NCI-H460 (cell line): ENCODE measurements at places on chromosomes 2 and 18. TPM values are rescaled to one million over a fixed set of nuclear protein-coding genes. Genes with fewer than 3 reads are reported as not detected.

The PCARE gene
- total RNA-seq = not detected in 2 replicates

GRCh38 chr2:234164493-234165413 lies 114.3 kb downstream of the SPP2 start:
- no peak for DNase-seq

DNA sequence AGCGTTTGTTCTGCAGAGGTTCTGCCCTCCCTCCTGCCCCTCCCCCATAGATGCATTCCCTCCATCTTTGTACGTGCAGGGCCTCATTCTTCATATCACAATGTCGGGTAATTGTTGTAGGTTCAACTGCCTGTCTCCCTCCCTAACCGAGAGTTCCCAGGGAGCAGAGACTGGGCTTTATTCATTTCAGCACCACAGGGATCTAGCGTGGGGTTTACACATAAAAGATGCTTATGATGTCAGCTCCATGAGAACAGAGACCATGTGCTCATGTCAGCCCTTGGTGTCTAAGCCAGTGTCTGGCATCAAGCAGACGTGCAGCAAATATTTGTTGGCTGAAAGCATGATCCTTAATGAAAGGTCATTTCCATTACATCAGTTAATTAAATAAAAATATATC lies 298.9 kb upstream of the TRIB2 start:
- DNase-seq = no peak

The AGXT gene
- total RNA-seq = not detected in 2 replicates

The PKDCC gene
- 1.9 and 2.1 TPM in 2 replicates for total RNA-seq

DNA sequence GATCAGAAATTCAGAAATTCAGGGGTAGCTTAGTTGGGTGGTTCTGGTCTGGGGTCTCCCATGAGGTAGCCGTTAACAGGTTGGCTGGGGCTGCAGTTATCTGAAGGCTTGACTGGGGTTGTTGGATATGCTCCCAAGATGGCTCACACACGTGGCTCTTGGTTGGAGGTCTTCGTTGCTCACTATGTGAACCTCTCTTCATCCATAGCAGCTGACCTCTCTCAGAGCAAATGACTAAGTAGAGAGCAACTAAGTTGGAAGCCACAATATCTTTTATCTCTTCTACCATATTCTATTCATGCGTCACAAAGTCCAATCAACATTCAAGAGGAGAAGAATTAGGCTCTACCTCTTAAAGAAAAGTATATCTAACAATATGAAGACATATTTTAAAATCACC lies 38.7 kb upstream of the SERTAD2 start:
- no peak for DNase-seq

DNA sequence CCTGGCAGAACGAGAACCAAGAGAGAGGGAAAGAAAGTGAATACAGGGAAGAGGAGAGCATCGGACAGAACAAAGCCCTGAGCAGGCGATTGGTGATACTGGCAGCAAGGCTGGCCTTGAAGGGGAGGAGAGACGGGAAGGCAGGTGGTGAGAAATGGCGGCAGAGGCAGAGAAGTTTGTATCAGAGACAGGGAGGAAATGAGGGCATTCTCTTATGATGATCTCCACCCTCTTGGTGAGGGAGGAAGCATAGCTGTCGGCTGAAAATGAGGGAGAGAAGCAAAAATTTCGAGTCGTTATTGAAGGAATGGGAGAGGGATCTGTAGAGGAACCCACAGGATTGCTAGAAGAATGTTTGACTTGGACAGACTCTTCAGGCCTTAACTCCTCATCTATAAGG lies 80.6 kb downstream of the CLIP4 start:
- no peak for DNase-seq
